Type B pancreatic cell (in vitro differentiated cells): ENCODE measurements at places on chromosomes 7 and 10. TPM values are rescaled to one million over a fixed set of nuclear protein-coding genes. Genes with fewer than 3 reads are reported as not detected.

DNA sequence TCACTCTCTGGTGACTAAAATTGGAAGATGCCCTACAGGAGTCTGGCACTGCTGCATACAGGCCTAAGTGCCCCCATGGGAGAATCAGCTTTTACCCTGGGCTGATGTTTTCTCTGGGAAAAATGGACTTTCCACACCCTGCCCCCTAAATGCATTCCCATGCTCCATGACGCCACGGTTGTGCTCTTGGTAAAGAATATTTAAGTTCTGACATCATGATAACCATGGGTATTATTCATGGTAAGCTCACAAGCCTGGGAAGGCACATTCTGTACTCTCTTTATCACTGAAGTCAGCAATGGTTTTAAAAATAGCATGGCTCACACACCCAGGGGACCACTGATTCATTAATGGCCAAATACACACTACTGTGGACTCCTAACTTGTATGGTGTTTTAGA lies 43.4 kb downstream of the HIPK2 start:
- H3K4me1 ChIP-seq: peaks cover 60% of the 10 kb centered on the region
- H3K4me3 ChIP-seq: no peak overlapping the region
- H3K27me3 ChIP-seq: no peaks in the 10 kb centered on the region
- DNase-seq: no peak
- peaks cover 20% of the 10 kb centered on the region for H3K36me3 ChIP-seq
- H3K27ac ChIP-seq: no peak overlapping the region

NODAL gene
- total RNA-seq: not detected in 2 replicates

- H3K27ac ChIP-seq: no peak overlapping the region
- peaks cover 19% of the 10 kb centered on the region for H3K4me1 ChIP-seq
- no peaks in the 10 kb centered on the region for H3K36me3 ChIP-seq
- peaks cover 11% of the 10 kb centered on the region for H3K27me3 ChIP-seq
These were observed 42.3 kb downstream of the RGS10 start for GRCh38 chr10:119500123-119500795.

GRCh38 chr7:34759477-34760125 lies 101.6 kb downstream of the NPSR1 start:
- no peaks in the 10 kb centered on the region for H3K36me3 ChIP-seq
- no peak for DNase-seq
- H3K4me3 ChIP-seq: peak overlapping the region; percentile 8

HK1 gene
- 60.8 and 87.9 TPM in 2 replicates for total RNA-seq

C10orf53 gene
- total RNA-seq: not detected in 2 replicates

DMTF1 gene
- 67.7 and 103 TPM in 2 replicates for total RNA-seq

GRCh38 chr7:151903249-151904032 lies 26.5 kb upstream of the PRKAG2 start:
- no peaks in the 10 kb centered on the region for H3K36me3 ChIP-seq
- H3K4me3 ChIP-seq: no peak overlapping the region
- peaks cover 5% of the 10 kb centered on the region for H3K4me1 ChIP-seq
- H3K27ac ChIP-seq: no peak overlapping the region
- peaks cover 31% of the 10 kb centered on the region for H3K27me3 ChIP-seq
- no peak for DNase-seq
